ENCODE measurements at places on chromosomes 7 and 10. TPM values are rescaled to one million over a fixed set of nuclear protein-coding genes. Genes with fewer than 3 reads are reported as not detected.

DNA sequence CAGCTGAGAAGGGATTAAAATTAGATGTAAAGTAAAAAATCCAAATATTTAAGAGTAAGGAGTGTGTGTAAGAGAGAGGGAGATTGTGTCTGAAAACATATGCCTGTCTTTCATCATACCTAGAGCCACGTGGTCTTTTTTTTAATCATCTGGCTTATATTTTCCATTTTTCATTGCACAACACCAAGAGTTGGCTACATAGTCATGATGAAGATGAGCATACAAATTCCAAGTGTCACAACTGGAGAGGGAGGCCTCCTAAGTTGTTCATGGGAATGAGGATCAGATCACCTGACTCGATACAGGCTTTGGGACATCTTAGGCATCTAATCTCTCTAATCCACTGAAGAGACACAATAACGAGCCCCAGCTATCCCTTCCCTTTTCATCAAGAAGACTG, 47.2 kb upstream of the CCDC3 start:
- peaks cover 3% of the 10 kb centered on the region for H3K4me1 ChIP-seq
- H3K4me3 ChIP-seq: no peak overlapping the region
- no peak overlapping the region for H3K27ac ChIP-seq
- no peaks in the 10 kb centered on the region for H3K36me3 ChIP-seq
- H3K27me3 ChIP-seq: no peaks in the 10 kb centered on the region
- no peak for DNase-seq

STEAP1 gene
- 11.6 TPM for total RNA-seq

DNA sequence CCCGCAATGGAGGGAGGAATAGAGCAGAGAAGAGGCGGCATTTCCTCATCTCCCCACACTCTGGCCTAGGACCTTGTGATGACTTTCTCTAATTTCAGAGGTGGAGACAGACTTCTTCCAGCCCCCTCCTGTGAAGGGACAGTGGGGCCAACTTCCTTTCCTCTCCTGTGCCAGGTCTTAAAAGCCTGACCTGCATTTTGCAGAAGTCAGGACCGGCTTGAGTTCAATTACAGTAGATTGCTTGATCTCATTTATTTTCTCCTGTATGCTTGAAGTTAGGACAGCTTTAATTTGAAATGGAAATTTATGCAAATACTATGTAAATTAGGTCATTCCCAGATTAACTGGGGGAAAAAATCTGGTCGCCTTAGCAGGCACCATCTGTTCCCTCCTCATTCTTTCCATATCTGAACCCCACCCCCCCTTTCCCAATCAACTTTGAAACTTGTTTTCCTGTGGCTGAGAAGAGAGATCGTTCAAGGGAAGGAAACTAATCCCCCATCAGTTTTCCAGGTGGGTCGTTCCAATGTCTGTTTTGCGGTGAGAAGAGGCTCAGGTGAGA, 57.1 kb downstream of the SYPL1 start:
- H3K4me3 ChIP-seq: no peak overlapping the region
- no peak for DNase-seq
- no peaks in the 10 kb centered on the region for H3K36me3 ChIP-seq
- H3K4me1 ChIP-seq: no peaks in the 10 kb centered on the region
- no peaks in the 10 kb centered on the region for H3K27me3 ChIP-seq

DNA sequence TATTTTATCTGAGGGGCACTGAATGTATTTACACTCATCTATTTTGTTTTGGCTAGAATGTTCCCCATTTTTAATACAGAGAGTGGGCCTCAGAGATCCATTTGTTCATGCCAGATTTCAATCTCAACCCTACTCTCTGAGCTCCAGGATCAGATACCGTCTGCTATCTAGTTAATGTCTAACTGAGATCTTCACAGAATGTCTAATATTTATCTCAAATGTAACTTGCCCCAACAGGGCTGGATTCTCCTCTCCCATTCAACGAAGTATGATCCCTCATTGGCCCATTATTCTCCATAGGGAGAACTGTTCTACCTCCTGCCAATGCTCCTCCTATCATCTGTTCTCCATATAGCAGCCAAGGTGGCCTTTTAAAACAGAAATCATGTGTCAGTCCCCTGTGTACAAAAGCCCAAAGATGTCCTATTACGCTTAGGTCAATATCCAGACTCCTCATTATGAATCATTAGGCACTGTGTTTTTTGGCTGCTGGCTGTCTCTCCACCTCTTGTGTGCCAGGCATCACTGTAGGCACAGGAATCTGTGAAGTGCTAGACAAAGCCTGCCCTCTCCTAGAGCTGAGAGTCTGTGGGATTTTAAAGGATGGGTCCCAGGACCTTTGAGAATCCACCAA, 169.3 kb upstream of the AGK start:
- H3K36me3 ChIP-seq: no peaks in the 10 kb centered on the region
- H3K4me1 ChIP-seq: no peaks in the 10 kb centered on the region
- no peaks in the 10 kb centered on the region for H3K27me3 ChIP-seq
- DNase-seq: no peak
- H3K4me3 ChIP-seq: no peak overlapping the region
- no peak overlapping the region for H3K27ac ChIP-seq

- no peak overlapping the region for H3K27ac ChIP-seq
- DNase-seq: no peak
- H3K36me3 ChIP-seq: no peaks in the 10 kb centered on the region
- no peaks in the 10 kb centered on the region for H3K27me3 ChIP-seq
- H3K4me3 ChIP-seq: no peak overlapping the region
- H3K4me1 ChIP-seq: peaks cover 2% of the 10 kb centered on the region
Measured at GRCh38 chr10:77835669-77836086, 90.9 kb downstream of the DLG5 start.
